ENCODE measurements at places on chromosomes 6 and 20. TPM values are rescaled to one million over a fixed set of nuclear protein-coding genes. Genes with fewer than 3 reads are reported as not detected.

The CAGE1 gene
- not detected for total RNA-seq

The VGLL2 gene
- total RNA-seq, result not detected

The OR10C1 gene
- not detected for total RNA-seq

The PPP1R18 gene
- 32.1 TPM for total RNA-seq

The LTB gene
- not detected for total RNA-seq

The FAM83C gene
- not detected for total RNA-seq

The C20orf141 gene
- total RNA-seq, result not detected

The NRSN1 gene
- total RNA-seq, result not detected

The TSBP1 gene
- not detected for total RNA-seq

The FOXF2 gene
- total RNA-seq, result under 0.01 TPM

The CFB gene
- 28.8 TPM for total RNA-seq

The LY6G6C gene
- not detected for total RNA-seq

The CST11 gene
- not detected for total RNA-seq

The KCNQ2 gene
- total RNA-seq, result not detected

The RPP21 gene
- total RNA-seq, result 29.1 TPM

The EPPIN gene
- not detected for total RNA-seq

The BTN3A1 gene
- total RNA-seq, result 47.1 TPM

The TLDC2 gene
- 0.30 TPM for total RNA-seq

The FOXS1 gene
- total RNA-seq, result 1.1 TPM

The THBD gene
- 7.2 TPM for total RNA-seq
